Activated CD4-positive, CD25-positive, alpha-beta regulatory T cell treated with anti-CD3 and anti-CD28 coated beads, Interleukin-2, amount 50 U/mL, for 24 hours (primary cell): ENCODE measurements at places on chromosomes 16 and 17.
A peak's percentile ranks its signal among the peaks of the same experiment; 100 is the strongest.

DNA sequence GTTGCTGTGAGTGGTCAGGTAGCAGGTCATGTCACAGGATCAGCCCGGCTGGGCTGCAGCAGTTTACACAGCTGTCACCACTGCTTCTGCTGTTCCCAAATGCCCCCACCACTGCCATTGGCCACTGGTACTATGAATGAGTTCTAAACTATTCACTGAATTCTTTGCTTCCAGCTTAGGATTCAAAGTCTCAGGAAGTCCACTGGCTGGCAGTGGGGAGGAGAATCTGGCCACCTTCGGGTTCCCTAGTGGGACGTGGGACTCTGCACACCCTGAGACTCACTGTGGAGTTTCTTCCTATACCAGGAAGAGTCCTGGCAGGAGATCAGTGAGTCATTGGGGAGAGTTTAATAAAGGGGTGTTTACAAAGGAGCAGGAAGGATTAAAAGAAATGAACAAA, 6.9 kb downstream of the MT1X start:
- ATAC-seq, result no peak

- no peak for ATAC-seq
Measured at GRCh38 chr16:25080420-25081131, 31.0 kb upstream of the LCMT1 start.

GRCh38 chr16:73890186-73891128, 406.2 kb upstream of the PSMD7 start:
- no peak for ATAC-seq

GRCh38 chr16:15517743-15518377, 83.5 kb downstream of the BMERB1 start:
- no peak for ATAC-seq

- peak; percentile 51 for ATAC-seq
Measured at GRCh38 chr16:46908540-46909372, 24.6 kb downstream of the GPT2 start.

GRCh38 chr16:19901164-19901563, 16.5 kb upstream of the GPRC5B start:
- ATAC-seq, result no peak

DNA sequence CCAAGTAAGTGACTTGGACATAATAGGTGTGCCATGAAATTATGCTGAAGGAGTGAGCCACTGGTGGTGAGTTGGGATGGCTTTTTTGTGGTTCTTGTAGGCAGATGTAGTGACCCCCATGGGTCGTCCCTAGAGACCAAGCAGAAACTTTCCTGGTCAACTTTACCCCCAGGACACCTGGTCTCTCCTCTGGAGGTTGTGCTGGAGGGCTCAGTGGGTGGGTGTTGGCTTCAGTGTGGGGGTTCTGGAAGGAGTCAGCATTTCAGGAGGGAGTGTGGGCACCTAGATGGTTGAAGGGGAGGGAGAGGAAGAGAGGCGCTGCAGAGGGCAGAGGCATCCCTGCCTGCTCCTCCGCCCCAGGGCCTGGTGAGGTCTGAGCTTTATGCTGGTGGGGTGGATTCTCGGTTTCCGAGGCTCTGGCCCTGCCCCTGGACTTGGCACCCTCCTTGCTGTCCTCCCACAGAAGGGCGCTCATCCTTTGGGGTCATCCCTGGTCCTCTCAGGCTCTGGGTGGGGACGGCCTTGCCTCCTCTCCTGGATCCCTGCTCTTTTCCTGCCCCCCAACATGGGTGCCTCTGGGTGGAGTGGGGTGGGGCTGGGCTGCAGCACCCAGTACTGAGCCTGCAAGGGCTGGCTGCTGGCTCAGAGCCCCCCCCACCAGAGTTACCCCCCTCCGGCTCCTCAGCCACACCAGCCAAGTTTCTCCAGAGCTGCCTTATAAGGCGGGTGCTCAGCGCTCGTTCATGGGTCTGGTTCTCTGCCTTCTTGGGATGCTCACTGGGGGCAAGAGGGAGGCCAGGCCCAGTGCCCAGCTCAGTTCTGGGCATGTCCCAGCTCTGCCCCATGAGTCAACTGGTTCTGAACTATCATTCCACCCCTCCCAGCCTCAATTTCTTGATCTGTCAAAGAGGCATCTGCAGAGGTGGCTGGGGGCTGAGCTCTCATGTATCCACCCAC, 266.8 kb downstream of the SEC14L1 start:
- no peak for ATAC-seq

GRCh38 chr17:3965118-3965800, 1.0 kb upstream of the ATP2A3 start:
- peak; percentile 48 for ATAC-seq

- no peak for ATAC-seq
Measured at GRCh38 chr17:4968486-4969046, 949 bp upstream of the SPAG7 start.

DNA sequence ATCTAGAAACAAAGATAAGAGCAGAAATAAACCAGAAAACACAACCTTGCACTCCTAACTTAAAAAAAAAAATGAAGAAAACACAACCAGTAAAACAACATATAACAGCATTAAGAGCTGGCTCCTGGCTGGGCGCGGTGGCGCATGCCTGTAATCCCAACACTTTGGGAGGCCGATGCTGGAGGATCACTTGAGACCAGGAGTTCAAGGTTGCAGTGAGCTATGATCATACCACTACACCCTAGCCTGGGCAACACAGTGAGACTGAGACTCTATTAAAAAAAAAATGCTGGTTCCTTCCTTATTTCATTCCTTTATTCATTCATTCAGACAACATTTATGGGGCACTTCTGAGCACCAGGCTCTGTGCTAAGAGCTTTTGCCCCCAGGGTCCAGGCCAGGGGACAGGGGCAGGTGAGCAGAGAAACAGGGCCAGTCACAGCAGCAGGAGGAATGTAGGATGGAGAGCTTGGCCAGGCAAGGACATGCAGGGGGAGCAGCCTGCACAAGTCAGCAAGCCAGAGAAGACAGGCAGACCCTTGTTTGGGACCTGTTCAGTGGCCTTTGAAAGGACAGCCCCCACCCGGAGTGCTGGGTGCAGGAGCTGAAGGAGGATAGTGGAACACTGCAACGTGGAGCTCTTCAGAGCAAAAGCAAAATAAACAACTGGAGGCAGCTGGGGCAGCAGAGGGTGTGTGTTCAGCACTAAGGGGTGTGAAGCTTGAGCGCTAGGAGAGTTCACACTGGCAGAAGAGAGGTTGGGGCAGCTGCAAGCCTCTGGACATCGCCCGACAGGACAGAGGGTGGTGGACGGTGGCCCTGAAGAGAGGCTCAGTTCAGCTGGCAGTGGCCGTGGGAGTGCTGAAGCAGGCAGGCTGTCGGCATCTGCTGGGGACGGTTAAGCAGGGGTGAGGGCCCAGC, 2.6 kb downstream of the STH start:
- no peak for ATAC-seq

GRCh38 chr16:49486400-49486799, 112.8 kb downstream of the C16orf78 start:
- ATAC-seq, result no peak

DNA sequence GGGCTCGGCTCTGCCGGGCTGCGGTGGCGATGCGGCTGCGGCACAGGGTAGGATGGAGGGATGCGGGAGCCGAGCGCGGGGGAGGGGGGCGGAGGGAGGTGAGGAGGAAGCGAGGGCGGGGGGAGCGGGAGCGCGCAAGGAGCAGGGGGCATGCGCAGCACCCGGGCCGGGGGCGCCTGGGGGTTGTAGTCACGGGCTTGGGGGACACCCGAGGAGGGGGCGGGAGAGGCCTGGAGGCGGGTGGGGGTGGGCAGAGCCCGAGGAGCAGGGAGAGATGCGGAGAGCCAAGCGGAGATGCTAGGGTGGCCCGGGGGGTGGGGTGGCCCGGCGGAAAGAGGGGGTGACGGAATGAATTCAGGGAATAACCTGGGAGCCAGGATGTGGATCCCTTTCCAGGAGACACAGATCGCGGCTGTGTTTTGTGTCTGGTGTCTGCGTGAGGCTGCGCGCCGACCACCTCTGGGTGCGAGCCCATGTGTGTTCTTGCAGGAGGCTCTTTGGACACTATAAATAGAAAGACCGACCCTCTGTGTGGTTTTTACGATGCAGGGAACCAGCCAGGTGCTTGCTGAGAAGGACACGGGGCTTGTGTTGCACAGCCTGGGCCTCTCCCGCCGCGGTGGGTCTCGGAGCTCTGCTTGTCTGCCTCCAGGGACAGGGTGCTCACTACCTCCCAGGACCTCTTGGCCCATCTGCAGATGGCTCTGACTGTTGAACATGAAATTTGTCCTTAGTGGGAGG, at the start of gene STX1B:
STX1B (minus strand) TSS at position 54 of the 741 bp plus-strand sequence. CDS start 242 bp downstream, outside the sequence.
- ATAC-seq, result peak; percentile 32

DNA sequence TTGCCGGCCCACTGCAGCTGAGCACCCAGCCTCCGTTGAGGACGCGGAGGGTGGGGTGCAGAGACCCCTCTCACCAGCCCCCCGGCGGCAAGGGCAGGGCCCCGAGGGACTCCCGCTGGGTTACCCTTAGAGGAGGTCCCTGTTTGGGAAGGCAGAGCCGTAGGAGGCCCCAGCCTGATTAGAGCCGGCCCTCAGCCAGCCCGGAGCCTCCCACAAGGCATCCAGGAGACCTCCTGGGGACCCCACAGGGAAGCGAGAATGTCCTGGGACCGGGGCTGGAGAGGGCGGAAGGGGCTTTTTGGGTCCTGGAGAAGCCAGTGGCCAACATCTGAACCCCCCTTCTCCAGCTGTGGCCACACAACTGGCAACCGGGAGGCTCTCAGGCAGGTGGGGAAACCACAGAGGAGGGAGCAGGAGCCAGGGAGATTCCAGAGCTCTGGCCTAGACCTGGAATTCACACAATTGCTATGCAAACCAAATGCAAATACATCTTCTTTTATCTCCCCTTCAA, 21.7 kb upstream of the SP6 start:
- no peak for ATAC-seq

DNA sequence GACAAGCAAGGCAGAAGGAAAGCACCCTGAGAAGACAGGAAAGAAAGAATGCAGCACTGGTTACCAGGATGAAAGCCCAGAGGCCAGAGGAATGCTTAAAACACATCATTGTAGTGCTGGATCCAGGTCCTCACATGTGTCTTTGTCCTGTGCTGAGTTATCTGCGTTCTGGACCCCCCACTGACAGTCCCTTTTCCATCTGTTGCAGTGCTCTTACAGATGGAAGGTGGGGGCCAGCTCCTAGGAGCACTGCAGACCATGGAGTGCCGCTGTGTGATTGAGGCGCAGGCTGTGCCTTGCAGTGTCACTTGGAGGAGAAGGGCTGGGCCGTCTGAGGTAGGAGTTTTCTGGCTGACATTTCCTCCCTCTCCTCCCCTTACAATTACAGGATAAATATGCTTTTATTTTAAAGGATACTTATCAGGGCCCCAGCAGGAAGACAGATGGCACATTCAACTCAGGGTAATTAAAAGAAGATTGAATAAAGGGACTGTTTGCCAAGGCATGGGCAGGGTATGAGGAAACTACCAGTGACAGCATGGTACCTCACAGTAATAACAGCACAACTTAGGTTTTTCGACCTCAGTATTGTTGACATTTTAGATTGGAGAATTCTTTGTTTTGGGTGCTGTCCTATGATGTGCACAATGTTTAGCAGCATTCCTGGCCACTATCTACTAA, 3.0 kb downstream of the EME1 start:
- ATAC-seq, result no peak

DNA sequence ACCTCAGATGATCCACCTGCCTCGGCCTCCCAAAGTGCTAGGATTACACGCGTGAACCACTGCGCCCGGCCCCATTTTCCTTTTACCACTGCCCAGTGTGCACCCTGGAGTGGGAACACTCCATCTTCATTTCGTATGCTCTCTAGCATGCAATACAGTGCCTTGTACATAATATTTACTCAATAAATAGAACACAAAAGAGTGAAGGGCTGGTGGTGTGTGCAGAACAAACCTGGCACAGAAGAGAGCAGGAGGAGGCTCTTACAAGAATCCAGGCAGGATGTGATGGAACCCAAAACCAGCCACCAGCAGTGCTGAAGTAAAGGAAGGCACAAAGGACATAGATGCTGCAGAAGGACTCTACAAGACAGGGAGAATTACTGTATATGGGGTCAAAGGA, 7.3 kb downstream of the KRT37 start:
- no peak for ATAC-seq

DNA sequence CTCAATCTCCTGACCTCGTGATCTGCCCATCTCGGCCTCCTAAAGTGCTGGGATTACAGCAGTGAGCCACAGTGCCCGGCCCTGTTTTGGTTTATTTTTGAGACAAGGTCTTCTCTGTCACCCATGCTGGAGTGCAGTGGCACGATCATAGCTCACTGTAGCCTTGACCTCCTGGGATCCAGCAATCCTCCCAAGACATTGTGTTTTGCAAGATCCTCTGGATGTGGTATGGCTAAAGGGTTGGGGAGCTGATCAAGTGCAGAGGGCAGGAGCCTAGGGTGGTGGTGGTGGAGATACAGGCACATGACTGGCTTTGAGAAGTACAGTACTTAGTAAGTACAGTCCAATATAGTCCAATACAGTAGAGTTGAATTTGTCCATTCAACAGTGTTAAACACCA, 16.6 kb upstream of the TNS4 start:
- no peak for ATAC-seq

DNA sequence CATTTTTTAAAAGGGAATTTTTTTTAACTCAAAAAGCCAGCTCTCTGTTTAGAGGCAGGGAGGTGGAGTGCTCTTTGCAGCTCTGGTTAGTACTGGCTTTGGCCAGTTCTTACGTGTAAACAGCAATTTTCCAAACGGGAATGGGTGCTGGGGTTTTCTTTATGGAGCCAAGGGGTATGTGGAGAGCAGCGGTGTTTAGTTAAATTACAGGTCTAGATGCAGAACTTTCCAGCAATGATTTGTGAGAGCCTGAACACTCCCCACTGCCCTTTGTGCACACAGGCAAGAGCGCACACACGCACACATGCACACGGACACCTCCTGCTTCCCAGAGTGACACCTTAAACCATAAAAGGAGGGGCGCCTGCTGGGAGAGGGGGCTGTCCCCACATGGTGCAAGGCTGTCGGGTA, 140.2 kb downstream of the MSI2 start:
- no peak for ATAC-seq

DNA sequence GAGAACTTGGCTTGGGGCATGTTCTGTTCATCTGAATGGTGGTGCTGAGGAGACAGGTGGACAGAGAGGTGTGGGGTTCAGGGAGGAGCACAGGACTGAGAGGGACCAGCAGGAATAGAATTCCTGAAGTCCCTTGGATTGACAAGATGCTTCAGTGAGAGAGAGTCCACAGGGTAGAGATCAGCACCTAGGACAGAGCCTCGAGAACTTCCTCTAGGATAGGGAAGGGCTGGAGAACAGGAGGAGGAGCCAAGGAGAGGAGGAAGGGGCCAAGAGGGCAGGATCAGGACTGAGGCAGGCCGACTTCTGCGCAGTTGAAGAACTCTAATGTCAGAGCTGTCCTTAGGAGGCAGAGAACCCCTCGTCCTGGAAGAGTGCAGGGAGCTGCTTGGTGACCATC, 138.4 kb downstream of the PRKCB start:
- no peak for ATAC-seq

- ATAC-seq, result no peak
Measured at GRCh38 chr17:79033046-79033616, 9.2 kb downstream of the C1QTNF1 start.
